MG63 (cell line): ENCODE measurements at places on chromosomes 13 and 19.

GRCh38 chr13:20457670-20458069, 68.0 kb downstream of the CRYL1 start:
- no peak for DNase-seq

GRCh38 chr19:1156305-1156801, 17.7 kb downstream of the SBNO2 start:
- no peak for DNase-seq

- DNase-seq = no peak
Observed at GRCh38 chr13:83622422-83622784, 259.9 kb downstream of the SLITRK1 start.

DNA sequence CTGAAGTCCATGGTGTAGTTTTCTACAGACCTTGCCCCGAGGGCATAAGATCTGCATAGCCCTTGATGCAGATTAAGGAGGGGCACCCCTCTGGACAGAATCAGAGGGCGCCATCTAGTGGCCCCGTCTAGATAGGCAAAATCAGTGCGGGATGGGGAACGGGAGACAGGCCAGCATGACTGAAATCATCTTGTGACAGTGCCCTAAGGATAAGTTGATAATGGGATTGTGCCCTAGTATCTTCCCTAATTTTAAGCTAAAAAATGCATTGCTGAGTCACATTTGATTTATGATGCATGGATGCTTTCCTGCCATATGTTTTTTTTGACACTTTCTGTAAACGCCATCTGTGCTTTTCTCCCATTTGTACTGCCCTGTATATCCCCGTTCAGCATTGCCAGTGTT, 19.0 kb upstream of the GPI start:
- DNase-seq = peak; percentile 66

DNA sequence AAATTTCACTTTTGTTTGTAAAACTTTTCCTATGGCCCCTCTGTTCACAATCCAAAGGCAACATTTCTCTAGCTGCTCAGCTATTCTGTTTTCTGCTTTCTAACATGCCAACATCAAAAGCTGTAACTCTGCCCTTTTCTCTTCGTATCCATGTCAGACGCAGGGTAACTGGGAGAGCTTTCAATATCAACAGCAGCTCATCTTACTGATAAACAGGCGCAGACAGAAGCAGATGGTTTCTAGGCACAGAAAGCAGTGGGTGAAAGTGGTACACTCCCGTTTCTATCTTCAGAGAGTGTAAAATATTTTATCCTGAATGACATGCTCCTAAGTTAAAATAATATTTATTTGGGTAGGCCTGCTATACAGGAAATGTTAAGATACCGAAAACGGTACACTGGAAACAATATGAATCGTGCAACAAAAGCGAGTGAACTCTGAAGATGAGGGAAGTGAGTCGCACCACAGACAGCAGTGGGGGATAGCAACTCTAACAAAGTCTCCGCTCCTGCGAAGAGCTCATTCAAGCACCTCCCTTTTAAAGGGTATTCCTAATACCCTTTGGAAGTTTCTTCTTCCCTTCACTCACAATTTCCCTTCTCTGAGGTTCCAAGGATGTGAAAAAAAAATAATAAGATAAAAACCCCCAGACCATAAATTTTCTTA, 798.3 kb downstream of the GPC5 start:
- DNase-seq = no peak
